ENCODE measurements at places on chromosomes 2 and 18.

DNA sequence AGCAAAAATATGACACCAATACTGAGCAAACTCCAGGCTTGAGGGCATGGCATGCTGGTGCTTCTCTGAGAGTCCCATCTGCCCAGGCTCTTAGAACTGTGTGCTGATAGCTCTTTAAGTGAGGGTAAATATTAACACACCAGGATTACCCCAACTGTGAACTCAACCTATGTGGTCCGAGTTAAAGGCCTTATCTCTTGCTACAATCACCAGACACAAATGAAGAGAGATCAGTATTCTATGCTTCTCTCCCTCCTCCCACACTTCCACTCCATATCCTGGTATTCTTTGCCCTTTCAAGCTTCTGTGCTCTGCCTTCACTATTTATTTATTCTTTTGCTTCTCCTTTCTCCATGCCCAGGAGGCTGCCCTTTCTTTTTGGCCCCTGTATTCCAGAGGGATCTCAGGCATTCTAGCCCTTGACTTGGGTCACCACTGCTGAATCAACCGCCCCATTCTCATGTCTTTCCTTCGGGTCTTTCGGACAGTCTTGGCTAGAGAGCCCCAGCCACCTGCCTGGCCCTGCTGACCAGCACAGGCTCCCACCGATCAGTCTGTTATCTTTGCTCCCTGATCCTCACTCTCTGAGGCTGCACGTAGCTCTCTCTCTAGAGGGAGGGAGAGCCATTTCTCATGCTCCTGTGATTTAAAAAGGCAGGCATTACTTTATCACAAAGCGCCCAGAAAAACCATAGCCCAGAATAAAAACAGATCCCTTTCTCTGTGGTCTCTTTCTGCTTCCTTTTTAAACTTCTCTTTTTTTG is 17.2 kb upstream of the HK2 start:
- DNase-seq, result peak; percentile 81

GRCh38 chr2:39805936-39806608 is 27.0 kb upstream of the THUMPD2 start:
- DNase-seq, result no peak

GRCh38 chr2:159199761-159200465 is 86.6 kb downstream of the WDSUB1 start:
- no peak for DNase-seq

DNA sequence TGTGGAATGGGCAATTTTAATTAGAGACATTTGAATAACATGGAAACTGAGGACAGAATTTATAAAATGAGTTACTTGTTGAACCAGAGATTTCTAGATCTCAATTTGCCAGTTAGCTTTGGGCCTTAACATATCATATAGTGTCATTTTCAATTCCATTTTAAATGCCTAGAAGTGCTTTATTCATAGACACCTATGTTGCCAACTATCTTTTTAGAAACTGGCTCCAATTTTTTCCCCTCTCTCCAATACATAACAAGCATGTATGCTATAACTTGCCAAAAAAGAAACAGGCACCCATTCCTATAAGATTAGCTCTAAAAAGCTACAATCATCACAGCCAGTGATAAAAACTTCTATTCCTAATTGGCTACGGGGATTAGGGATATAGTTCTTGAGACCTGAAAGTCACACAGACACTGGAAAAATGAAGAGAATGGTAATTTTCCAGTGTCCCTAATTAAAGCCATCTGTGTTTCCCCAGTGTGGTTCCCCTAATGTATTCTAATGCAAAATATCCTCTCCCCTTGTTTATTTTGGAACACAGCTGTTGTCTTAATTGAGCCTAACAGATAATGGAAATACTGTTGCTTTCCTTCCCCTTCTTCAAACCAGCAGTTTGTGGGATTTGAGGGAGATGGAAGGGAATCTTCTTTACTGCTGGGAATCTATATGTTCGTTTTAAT is 205.5 kb upstream of the FSHR start:
- no peak for DNase-seq

GRCh38 chr2:60100034-60100433 is 453.4 kb downstream of the BCL11A start:
- peak; percentile 98 for DNase-seq

DNA sequence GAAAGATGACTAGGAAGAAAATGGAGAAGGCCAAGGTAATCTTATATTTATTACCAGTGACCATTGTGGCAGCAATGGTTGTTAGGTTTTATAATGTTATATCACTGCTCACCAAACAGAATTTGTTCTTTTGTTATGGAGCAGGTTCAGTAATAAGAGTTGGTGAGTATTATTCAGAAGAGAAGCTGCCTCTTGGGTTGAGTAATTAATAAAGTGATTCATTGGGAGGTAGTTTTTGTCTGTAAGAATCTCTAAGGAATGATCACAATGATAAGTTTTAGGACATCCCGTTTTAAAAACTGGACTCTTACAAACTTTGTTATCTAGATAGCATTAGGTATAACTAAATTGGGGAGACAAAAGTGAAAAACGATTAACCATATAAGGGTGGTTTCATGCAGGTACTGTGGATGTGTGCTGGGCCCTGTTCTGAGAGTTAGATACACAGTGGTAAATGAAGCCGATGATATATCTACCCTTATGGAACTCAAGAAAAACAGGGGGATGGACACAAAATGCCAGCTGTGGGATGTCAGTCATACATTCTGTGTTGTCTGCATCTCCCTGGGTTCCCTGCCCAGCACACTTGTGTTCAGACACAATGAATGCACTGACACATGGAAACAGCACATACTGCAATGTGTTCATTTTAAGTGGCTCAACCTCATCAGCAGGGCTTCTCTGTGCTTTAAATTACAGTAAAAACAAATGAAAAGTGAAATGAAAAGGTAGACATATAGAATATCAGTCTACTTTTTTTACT is 7.5 kb downstream of the MAP4K4 start:
- no peak for DNase-seq

DNA sequence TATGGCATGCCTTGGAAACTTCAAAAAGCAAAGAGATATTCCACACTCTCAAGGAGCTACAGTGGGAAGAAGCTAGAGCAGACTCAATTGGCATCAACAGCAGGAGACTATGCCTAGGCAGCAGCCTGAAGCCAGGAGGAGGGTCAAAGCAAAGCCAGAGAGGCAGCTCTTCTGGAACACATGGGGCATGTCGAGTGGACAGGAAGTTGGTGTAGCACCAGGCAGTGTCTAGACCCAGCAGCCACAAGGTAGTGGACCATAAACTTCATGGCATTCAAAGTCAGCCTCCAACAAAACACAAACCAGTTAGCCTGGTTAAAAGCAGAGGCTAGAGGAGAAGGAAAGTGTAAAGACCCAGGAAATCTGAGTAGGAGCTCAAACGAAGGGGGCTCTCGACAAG is 311.2 kb upstream of the PKDCC start:
- no peak for DNase-seq

DNA sequence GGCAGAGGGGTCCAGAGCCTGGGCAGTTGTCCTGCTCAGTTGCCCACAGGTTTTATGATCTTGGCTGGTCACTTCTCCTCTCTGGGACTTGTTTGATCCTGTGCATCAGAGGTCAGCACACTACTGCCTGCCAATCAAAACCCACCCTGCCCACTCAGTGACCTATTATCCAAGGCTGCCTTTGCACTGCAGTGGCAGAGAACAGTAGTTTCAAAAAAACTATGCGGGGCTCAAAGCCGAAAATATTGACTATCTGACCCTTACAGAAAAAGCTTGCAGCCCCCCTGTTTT is 218.2 kb downstream of the CYP26B1 start:
- DNase-seq, result no peak

GRCh38 chr2:109317471-109318095 is 188.6 kb downstream of the SH3RF3 start:
- DNase-seq, result no peak

GRCh38 chr2:121196132-121196848 is 88.7 kb downstream of the TFCP2L1 start:
- no peak for DNase-seq

DNA sequence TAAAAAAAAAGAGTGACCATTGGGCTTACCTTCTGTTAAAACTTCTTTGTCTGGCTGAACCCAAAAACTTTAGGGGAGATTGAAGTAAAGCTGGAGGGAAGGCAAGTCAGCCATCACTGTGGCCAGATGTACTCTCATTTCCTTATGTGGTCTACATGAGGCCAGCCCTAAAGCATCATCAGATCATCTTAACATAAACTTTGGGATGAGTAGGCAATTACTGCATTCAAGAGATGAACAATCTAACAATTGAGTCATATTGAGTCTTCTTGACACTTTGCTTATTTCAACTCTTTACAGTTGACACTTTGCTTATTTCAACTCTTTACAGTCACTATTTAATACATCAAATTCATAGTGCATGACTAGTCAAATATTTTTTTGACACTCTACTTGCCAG is 155.6 kb downstream of the QPCT start:
- no peak for DNase-seq

- DNase-seq, result no peak
Observed at GRCh38 chr18:48124857-48125626, 194.6 kb upstream of the SMAD2 start.

DNA sequence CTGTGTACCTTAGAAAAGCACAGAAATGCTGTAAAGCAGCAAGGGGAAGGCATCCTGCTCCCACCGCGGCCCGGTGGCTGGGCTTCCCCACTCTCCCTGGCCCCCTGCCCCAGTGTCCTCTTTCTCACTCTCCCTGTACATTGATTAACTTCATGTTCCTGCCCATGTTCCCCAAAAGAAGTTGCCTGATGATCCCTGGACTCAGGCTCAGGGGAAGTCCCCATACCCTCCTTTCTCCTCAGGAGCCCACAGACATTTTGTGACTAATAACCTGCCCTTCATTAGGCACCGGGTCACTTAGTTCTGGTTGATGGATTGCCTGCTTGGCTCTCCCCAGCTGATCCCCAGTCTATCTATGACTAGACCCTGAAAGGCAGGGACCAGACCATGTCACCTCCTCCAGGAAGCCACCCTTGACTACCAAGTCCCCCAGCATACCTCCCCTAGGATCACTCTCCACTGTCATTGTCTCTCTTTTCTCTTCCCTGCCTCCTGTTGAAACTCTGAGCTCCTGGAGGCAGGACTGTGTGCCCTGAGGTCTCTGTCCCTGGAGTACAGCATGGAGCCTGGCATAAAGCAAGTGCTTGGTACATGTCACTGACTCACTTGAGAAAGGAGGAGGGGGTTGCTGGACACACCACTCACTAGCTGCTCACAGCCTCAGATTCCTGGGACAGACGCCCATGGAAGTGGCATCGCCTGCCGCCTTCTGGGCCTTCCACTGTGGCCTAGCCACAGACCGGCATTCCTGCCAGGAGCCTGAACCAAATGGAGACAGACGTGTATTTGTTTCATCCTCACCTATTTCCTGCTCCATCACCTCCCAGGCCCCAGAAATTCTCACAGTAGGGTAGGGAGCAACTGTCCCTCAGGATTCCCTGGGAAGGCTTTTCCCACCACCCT is 13.5 kb downstream of the MALL start:
- DNase-seq, result no peak

GRCh38 chr2:88707003-88707402 is 15.5 kb downstream of the RPIA start:
- DNase-seq, result no peak
